Naive thymus-derived CD8-positive, alpha-beta T cell (primary cell): ENCODE measurements at places on chromosomes 13 and 19.

GRCh38 chr19:33621811-33622504 lies at the start of gene CHST8:
Gene CHST8, plus strand, starts transcription at chr19:33621953. Its CDS starts 67,309 bp downstream, at chr19:33689262.
- no peak for DNase-seq

DNA sequence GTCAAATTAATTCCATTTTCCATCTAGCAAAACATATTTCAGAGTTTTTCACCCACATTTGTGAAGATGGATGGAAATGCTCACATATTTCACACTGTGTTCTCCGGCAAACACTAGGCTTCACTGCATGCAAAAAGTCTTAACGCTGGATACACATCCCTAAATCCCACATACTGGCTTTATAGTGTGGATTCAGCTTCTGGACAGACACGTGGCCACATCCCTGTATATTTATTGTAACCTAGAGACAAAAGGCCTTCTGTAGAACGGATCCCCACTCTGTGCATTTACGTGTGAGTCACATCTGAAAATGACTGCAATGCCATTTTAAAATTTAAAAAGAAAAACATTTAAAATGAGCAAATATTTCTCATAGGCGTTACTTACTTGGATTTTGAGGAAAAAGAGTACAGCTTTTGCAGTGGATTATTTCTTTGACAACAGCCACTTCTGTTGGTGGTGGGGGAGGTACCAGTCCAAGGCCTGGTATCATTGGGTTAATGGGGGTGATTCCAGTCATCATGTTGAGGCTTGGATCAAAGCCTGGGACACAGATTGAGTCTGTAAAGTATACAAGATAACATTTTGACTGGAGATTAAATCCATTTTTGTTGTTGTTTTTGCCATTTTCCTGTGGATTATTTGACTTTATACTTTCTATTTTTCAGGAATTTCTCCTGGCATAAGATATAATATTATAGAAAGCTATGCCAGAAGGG lies 337.7 kb downstream of the DNAJC15 start:
- DNase-seq = no peak

- DNase-seq = no peak
These were observed 161.1 kb upstream of the PCDH17 start for GRCh38 chr13:57470491-57470890.

DNA sequence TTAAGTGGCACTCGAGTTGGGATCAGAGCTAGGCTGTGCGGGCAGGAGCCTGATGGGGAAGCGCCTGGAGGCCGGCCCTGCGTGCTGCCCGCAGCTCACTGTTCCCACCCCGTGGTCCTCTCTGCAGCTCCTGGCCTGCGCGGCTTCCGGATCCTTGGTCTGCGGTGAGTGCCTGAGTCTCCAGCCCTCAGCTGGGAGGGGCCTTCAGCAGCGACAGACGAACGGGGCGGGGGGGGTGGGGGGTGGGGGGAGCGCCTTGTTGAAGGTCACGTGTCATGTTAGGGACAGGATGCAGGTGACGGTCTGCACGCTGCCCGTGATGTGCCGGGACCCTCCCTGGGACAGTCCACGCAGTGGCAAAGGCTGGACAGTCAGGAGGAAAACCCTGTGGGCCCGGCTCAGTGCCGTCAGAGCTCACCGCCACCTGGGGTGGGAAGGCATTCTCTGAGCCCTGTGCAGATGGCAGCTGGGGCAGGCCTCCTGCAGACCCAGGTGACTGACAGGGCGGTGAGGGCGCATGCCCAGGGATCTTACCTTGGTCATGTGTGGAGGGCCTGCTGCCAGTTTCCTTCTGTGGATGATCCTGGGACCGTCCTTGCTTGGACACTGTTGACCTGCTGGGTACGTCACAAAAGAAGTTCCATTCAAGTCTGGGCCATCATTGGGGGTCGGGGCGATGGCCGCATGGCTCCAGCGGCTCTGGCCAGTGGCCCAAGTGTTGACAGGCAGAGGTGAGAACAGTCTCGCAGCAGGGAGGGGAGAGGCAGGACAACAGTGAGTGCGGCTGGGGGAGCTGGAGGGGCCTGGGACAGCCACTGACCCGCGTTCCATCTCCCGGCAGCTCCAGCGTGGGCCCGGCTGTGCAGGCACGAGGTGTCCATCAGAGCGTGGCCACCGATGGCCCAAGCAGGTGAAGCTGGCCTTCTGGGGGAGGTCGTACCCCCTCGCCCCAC lies 4.3 kb downstream of the NDUFS7 start:
- DNase-seq = no peak

DNA sequence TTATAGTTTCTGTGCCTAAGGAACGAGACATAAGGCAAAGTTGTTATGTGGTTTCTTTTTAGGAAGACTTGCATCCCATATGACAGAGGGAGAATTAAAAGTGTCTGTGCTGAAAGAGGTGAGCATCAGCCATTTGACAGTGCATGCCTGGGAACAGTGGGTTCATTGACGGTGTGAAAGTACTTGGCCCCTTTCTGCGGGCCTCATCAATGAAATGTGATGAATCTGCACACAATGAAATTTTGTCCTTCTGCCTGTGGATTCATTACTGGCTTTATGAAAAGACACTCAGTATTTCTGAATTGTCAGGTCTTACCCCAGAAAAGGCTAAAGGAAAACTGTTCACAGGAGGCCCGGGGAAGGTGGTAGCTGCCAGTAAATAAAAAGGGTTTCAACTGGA lies 295.8 kb downstream of the FOXO1 start:
- DNase-seq = no peak

- no peak for DNase-seq
These were observed 216.5 kb upstream of the SOX1 start for GRCh38 chr13:111850458-111850857.

DNA sequence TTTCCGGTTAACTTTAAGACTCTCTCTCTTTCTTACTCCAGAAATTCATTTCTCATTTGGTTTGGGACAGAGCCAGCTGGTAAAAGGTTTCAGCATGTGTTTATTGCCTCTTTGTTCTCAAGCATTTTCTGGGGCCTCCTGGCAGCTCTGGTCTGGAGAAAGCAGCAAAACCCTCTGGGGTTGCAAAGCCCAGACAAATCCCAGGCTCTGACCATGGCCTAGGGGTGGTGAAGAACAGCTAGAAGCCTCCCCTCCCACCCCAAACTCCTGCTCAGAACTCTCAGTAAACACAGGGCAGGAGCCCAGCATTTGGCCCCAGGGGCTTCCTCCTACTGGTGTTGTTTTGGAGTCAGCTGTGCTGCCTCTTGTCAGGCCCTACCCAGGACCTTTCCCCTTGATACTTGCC lies 124.2 kb upstream of the SERP2 start:
- DNase-seq = no peak

GRCh38 chr13:96967248-96967745 lies 27.0 kb downstream of the OXGR1 start:
- DNase-seq = no peak

DNA sequence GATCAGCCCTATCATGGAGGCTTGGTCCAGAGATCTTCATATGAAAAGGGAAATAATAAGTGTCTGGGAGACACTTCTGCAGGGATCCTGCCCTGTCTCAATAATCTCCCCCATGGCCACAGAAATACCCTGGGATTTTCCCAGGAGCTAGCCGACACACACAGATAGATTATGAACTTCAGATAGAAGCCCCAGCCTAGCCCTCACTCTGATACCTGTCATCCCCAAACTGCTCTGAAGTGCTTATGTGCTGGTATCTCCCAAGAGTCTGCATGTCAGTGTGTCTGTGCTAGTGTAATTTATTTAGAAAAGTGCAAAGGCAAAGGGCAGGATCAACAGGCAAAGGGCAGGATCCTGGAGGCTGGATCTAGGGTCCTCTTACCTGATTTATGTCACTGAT lies 38.7 kb upstream of the ZNF766 start:
- DNase-seq = no peak

- no peak for DNase-seq
These were observed 31.2 kb downstream of the DHRS12 start for GRCh38 chr13:51772781-51773180.

- peak; percentile 91 for DNase-seq
These were observed at the start of gene U2AF2 for GRCh38 chr19:55654868-55655647. Gene U2AF2, plus strand, starts transcription at chr19:55655035. Its CDS starts 70 bp downstream, at chr19:55655105.

DNA sequence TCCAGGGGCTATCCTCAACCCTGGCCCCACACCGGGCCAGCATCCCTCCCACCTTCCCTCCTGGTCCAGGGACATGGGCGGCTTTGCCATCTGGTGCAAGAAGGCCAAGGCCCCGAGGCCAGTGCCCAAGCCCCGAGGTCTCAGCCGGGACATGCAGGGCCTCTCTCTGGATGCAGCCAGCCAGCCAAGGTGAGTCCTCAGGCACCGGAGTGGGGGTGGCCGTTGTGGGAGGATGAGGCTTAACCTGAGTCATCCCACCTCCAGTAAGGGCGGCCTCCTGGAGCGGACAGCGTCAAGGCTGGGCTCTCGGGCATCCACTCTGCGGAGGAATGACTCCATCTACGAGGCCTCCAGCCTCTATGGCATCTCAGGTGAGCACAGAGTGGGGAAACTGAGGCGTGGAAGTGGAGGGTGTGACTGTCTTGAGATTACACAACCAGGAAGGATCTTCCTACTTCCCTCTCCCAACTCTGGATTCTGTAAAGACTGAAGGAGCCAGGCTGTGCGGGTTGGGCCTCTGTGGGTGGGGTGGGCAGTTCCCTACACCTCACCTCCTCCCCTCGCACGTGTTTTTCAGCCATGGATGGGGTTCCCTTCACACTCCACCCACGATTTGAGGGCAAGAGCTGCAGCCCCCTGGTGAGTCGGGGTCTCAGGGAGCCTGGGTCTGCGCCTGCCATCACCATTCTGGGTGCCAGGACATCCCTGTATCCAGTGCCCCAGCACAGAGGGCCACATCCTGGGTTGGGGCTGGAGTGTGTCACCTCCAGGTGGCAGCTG lies 3.8 kb downstream of the MVB12A start:
- DNase-seq = no peak

DNA sequence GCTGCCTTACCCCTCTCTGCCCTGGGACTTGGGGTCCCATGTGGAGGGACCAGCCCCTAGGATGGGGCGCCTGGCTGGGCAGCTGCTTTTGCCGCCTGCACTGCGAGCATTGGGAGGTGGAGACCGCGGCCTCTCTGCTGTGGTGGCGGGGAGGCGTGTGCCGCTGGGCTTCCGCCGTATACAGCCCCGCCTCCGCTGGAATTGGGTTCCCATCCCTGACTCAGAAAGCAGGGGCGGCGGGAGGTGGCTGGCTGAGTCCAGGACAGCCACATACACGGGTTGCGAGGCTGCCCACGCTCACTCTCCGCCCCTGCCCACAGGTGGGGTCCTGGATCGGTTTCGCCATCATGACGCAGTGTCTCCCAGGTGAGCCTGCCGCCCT lies 6.6 kb downstream of the NDUFB7 start:
- no peak for DNase-seq

DNA sequence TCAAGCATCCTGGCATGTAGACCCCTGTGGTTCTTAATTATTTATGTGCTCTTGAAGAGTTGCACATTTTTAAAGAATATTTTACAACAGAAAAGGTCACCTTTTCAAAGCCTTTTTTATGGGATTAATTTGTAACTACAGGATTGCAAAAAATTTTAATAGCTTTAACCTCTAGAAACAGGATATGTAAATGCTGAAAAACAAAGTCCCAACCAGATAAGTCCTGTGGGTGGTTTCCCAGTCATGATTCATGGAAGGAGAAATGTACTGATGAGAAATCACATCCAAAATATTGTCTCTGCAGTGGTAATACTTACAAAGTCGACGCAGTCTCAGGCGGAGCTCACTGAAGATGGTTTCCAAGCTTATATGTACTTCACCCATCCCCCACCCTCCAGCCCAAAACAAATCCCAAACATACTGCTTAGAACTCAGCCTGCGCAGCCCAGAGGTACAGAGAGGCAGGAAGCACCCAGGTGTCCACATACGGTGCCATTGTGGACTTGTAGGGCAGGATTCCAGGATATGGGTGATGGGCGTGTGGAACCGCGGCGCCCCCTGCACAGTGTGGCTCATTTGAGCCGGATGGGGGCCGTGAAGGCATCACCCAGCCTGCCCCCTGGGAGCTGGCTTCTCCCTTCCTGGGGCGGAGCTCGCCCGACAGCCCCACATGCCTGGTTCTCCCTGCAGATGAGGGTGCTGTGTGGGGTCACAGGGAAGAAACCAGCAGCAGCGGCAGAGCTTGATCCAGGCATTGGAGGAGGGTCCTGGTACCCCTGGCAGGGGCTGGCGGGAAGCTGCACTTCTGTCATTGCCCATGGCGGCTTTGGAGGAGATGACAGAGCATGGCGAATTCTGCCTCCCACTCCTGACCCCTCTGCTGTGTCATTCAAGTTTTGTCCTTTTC lies 101.2 kb downstream of the ATP11A start:
- DNase-seq = no peak

DNA sequence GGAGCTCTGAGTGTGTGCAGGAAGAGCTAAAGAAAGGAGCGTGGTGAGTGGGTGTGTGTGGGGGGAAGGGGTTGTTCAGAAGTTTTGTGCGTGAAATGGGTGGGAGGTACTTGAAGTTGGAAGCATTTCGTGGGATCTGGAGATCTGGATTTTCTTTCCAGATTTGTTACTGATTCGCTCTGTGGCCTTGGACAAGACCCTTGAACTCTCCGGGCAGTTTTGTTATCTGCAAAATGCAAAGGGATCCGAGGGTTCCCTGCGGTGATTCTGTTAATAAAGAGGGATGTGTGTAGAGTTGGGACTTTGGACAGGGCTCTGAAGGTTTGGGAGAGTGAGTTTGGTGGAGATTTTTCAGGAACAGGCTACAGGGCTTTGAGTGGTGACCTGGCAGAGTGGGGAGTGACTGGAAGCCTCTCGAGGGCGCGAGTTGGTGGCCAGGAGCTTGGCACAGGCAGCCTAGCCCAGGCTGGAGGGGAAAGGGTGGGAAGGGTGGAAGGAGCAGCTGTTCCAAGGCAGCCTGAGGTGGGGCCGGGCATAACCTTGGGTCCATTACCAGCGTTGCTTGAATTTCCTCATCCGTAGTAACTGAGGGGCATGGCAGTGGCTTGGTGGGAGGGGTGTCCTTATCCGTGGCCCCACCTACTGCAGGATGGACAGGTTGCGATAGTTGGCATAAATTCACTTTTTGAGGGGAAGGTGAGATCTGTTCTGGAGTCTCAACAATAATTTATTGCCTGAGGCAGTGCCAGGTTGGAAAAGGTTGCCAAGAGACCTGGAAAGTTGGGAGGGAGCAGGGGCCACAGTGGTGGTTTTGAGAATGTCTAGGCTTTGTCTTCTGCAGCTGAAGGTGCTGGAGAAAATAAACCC lies 2.1 kb downstream of the ACTN4 start:
- no peak for DNase-seq

DNA sequence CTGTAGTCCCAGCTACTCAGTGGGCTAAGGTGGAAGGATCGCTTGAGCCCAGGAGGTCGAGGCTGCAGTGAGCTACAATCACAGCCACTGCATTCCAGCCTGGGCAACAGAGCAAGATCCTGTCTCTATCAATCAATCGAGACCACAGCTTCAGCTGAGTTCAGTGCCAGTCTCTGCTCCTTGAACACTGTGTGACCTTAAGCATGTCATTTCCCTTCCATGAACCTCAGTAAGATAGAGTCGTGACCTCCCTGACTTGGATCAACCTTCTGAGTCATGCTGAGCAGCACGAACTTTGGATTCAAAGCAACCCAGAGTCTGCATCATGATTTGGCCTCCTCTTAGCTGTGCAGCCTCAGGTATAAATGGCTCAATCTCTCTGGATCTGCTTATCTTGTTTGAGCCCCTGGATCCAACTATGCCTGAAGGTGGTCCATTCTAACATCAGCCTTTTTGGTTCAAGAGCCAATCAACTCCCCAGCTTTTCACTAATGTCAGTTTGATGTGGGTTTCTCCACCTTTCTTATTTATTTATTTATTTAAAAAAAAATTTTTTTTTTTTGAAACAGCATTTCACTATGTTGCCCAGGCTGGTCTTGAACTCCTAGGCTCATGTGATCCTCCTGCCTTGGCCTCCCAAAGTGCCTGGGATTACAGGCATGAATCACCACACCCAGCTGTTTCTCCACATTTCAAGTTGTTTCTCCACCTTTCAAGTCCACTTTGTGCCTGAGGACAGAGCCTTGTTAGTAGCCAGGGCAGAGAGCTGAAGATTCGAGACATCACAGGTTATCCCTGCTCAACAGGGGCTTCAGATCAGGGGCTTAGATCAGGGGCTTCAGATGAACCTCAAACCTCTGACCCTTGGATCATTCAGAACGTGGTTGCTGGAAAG lies 26.4 kb downstream of the PTPRS start:
- DNase-seq = no peak
